ENCODE measurements at places on chromosomes 1 and 21. TPM values are rescaled to one million over a fixed set of nuclear protein-coding genes. Genes with fewer than 3 reads are reported as not detected.

TIPRL gene
- 24.0 TPM for total RNA-seq

ADORA3 gene
- total RNA-seq: not detected

GIPC2 gene
- 0.90 TPM for total RNA-seq

KAZN gene
- total RNA-seq: 7.6 TPM

ITLN2 gene
- total RNA-seq: 2.4 TPM

JAM2 gene
- total RNA-seq: 2.6 TPM

TMEM51 gene
- total RNA-seq: 4.8 TPM

CD1B gene
- not detected for total RNA-seq

OR2T29 gene
- not detected for total RNA-seq

FAM229A gene
- 8.3 TPM for total RNA-seq

IVL gene
- total RNA-seq: not detected

GPR157 gene
- 3.8 TPM for total RNA-seq

ATP1A4 gene
- total RNA-seq: 0.20 TPM

UAP1 gene
- total RNA-seq: 25.8 TPM

CNTN2 gene
- 0.88 TPM for total RNA-seq

PDXK gene
- 109 TPM for total RNA-seq

ASPM gene
- total RNA-seq: 32.4 TPM

AADACL4 gene
- not detected for total RNA-seq

LYPD8 gene
- total RNA-seq: not detected

IL20 gene
- not detected for total RNA-seq

DISP1 gene
- 2.5 TPM for total RNA-seq

NR0B2 gene
- total RNA-seq: not detected

TEDDM1 gene
- not detected for total RNA-seq

MFN2 gene
- total RNA-seq: 63.3 TPM

TSPAN2 gene
- 9.4 TPM for total RNA-seq

MIB2 gene
- total RNA-seq: 77.8 TPM

MROH7 gene
- 0.09 TPM for total RNA-seq

NIBAN1 gene
- total RNA-seq: 6.0 TPM

SCYL3 gene
- 3.9 TPM for total RNA-seq

SPATA46 gene
- not detected for total RNA-seq

REN gene
- not detected for total RNA-seq

TSTD1 gene
- 77.0 TPM for total RNA-seq

ZMYM1 gene
- 29.4 TPM for total RNA-seq

AMY1B gene
- not detected for total RNA-seq

BCAN gene
- total RNA-seq: 0.88 TPM

DENND1B gene
- 5.2 TPM for total RNA-seq

ZNF648 gene
- total RNA-seq: 1.4 TPM

Measured in H9 (cell line).